Sigmoid colon (tissue), 7 donors: ENCODE measurements at places on chromosomes 2 and 18. TPM values are rescaled to one million over a fixed set of nuclear protein-coding genes. Genes with fewer than 3 reads are reported as not detected.

- DNase-seq, result no peak
Measured at GRCh38 chr2:138421971-138422335, 79.6 kb upstream of the SPOPL start.

- DNase-seq, result no peak
Measured at GRCh38 chr2:69366-70344, 23.4 kb upstream of the FAM110C start.

- DNase-seq, result no peak
Measured at GRCh38 chr2:166632616-166633015, 138.6 kb upstream of the SCN7A start.

- DNase-seq, result no peak
Measured at GRCh38 chr18:24043403-24043802, 28.8 kb downstream of the TTC39C start.

GRCh38 chr18:5015213-5015612, 181.8 kb downstream of the AKAIN1 start:
- DNase-seq, result no peak

- DNase-seq, result no peak
Measured at GRCh38 chr2:209380293-209380692, 43.6 kb upstream of the MAP2 start.

DNA sequence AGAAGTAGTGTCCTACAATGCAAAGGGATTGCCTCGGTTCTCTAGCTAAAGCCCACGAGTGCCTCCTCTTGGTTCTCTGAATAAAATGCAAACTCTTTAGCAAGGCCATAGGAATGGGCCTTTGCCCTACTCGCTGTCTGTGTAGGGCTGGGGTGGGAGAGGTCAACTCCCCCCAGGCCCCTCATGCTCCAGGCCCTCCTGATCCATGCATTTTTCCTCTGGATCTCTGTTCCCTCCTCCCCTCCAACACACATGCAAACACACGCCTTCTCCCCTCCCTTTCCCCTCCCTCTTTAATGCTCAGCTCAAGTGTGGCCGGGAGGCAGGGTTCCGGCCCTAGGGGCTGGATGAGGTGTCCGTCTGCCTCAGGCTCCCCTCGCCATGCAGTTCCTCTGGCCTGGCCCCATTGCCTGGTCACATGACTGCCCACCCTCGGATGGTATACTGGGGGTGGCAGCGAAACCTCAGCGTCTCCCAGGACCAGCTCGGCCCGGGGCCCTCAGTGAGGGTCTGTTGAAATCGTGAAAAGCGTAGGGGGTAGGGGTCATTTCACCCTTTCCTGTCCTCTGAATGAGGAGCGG, 14.9 kb upstream of the KLF11 start:
- DNase-seq, result peak; percentile 63

GRCh38 chr2:63544017-63544627, 44.2 kb downstream of the WDPCP start:
- no peak for DNase-seq

DNA sequence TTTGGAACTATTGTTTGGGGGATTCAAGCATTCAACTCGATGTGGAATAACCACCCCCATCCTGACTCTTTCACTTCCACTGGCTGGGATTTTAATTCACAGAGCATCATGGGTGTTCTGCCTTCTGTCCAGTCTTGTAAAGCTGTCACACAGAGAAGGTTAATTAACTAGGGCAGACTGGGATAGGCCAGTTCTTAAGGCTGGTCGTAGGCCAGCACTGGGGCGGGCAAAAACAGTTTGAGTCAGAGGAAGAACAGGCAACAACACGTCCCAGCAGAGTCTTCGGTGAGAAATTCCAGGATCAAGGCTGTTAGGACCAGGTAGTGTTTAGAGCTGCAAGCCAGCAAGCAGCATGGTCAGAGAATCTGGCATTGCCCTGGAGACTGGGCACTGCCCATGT, 4.0 kb upstream of the RNF152 start:
- peak; percentile 90 for DNase-seq

GRCh38 chr2:150228936-150229335, 258.5 kb downstream of the RND3 start:
- DNase-seq, result no peak

GRCh38 chr2:143771939-143772338, 642.7 kb downstream of the ARHGAP15 start:
- no peak for DNase-seq

DNA sequence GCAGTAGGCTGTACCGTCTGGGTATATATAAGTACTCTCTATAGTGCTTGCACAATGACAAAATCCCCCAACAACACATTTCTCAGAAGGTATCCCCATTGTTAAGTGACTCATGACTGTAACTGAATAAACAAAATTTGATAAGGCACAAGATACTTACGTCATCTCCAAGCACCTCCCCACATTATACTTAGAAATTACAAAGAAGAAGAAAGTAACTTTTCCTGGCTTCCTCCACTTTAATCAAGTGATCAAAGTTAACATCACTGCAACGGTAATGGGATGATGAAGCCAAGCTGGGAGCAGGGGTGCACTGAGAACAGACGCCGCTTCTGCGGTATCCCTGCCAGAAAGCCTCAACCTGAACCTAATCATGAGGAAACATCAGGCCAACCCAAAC, 9.7 kb downstream of the TNS1 start:
- no peak for DNase-seq

DNA sequence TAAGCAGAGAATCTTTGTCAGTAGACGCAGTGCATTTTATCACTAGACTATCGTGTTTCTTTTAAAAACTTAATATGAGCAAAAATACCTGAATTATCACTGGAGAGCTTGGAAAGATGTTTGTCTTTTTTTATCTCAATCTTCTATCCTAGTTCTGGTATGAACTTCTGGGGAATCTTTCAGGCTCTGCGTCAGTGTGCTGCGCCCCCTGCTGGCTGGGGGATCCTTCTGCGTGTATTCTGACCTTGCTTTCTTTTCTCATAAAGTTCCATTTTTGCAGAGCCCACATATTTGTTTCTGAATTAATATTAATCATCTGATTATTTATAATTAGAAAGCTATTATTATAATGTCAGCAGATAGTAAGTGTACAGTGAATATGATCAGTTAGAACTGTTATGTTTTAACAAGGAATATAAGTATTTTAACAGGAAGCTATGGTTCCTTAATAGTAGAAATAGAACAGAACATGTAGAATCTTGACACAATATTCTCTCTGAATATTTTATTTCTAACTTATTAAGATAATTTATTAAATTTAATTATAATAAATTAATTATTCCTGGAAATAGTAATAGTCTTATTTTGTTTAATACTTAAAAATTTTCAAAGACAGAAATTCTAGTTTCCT, 945.0 kb upstream of the CRIM1 start:
- no peak for DNase-seq

- no peak for DNase-seq
Measured at GRCh38 chr2:11788461-11789124, 42.2 kb downstream of the LPIN1 start.

DNA sequence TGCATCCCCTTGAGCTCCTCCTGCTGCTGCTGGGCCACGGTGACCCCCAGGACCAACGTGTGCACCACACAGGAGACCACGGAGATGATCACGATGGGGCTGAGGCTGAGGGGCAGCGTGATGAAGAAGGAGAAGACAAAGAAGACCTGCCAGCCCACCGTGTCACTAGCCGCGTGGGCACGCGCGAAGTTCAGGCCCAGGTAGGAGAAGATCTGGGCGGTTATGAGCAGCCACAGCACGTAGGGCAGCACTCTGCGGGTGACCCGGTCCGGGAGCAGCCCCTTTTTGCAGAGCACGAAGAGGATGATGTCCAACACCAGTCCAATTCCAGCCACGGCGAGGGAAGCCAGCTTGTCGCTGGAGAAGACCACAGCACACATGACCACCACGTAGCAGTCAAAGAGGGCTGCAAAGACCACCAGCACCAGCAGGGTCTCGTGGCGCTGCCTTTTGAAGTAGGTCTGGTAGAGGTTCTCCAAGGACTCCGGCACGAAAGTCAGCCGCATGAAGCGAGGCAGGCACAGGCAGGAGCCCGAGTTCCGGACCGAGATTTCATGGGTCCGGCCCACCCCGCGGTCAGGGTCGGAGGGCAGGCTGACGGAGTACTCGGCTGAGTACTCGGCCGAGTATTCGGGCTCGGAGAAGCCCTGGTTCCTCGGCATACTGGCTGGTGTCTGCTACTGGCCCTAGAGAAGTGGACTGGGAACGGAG, 1.6 kb downstream of the ADCY3 start:
- DNase-seq, result no peak

DNA sequence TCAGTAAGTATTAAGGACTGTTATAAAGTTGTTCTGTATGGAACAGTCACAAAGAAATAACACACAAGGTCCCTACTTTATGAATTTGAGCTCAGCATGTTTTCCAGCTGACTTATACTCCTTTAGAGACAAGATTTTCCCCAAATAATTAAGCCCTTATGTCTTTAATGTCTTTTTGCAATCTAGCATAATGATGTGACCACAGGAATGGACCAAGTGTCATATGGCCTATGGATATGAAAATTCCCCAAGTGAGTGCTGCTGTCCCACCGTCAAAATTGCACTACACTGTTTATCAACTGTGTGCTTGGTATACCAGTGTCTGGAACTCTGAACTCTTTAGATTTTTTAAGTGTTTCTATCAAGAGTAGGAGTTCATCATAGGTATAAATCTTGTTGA, 369.6 kb downstream of the PID1 start:
- DNase-seq, result no peak

GRCh38 chr2:128285329-128285931, 33.2 kb downstream of the HS6ST1 start:
- no peak for DNase-seq

MOGAT1 gene
- total RNA-seq, result not detected

SERPINB11 gene
- total RNA-seq, result not detected

PRSS56 gene
- not detected for total RNA-seq

CFC1 gene
- not detected for total RNA-seq

LIMS4 gene
- total RNA-seq, result 4.6 TPM

DYSF gene
- 49.6 TPM for total RNA-seq

KCNF1 gene
- total RNA-seq, result 0.16 TPM

FRZB gene
- total RNA-seq, result 8.2 TPM

ACTG2 gene
- total RNA-seq, result 3,612 TPM

LRP1B gene
- total RNA-seq, result 0.81 TPM
